NCI-H460 (cell line): ENCODE measurements at places on chromosomes 5 and 9.
A peak's percentile ranks its signal among the peaks of the same experiment; 100 is the strongest.

DNA sequence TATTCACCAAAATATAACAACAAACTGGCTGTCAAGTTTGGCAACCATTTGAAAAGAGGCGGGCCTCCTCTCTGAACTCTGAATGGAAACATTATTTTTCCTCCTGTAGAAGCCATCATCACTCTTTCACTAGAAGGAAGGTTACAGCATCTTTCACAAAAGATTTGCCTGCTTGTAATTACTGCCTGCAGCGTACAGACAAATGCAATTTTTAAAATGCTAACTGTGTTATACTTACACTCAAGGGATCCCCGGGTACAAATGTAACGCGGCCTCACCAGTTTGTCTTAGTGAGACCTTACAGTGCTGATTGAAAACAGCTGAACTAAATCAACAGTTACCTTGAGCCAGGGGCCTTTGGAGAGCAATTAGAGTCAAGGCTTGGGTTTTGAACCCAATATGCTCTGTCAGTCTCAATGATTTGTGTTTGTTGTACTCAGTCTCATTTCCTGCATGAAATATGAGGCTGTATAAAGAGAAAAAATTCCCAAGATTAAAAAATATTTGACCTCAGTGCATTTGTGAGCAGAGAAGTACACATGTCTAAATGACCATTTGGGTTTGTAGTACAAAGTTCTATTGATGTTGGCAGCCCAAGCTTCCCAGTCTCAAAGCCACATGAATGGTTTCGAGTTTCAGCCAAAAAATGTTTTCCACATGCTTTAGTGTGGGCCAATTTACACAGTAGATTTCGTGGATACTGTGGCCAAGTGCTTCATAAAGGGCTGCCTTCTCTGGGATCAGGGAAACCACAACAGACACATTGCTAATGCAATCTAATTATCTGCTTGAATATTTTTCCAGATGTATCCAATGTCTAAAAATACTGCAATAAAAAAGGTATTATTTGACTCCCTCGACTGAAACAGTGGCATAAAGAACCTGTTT is 500.0 kb downstream of the SPATA31D1 start:
- no peak for DNase-seq

DNA sequence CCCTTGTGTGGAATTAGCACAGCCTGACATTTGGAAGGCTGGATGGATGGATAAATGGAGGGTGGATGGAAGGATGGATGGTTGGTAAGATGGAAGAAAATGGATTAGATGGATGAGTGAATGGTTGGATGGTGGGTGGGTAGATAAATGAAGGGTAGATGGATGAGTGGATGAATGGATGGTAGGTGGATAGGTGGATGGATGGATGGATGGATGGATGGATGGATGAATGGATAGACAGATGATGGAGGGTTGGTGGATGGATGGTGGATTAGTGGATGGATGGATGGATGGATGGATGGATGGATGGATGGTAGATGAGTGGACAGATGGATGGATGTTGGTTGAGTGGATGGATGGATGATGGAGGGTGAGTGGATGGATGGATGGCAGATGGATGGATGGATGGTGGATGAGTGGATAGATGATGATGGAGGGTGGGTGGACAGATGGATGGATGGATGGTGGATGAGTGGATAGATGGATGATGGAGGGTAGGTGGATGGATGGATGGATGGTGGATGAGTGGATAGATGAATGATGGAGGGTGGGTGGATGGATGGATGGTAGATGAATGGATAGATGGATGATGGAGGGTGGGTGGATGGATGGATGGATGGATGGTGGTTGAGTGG is 175.6 kb upstream of the PPP1R26 start:
- no peak for DNase-seq

DNA sequence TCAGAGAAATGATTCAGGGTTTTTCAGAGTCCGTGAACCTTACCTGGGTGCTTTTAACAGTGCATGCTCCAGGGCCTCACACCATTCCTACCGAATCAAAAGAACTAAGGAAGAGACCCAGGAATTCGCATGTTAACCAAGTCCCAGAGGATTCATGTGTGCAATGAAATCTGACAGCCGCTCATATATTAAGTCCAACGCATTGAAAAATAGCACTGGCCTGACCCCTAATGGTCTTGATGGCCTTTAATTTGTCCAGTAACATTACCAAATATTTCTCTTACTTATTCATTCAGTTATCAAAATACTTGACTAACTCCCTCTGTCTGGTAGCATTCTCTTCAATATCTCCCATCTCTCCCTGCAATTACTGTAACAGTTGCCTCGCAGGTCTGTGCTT is 55.0 kb upstream of the MARCHF11 start:
- peak; percentile 5 for DNase-seq

- DNase-seq, result no peak
These were observed 99.8 kb downstream of the ZNF462 start for GRCh38 chr9:106962615-106963363.

DNA sequence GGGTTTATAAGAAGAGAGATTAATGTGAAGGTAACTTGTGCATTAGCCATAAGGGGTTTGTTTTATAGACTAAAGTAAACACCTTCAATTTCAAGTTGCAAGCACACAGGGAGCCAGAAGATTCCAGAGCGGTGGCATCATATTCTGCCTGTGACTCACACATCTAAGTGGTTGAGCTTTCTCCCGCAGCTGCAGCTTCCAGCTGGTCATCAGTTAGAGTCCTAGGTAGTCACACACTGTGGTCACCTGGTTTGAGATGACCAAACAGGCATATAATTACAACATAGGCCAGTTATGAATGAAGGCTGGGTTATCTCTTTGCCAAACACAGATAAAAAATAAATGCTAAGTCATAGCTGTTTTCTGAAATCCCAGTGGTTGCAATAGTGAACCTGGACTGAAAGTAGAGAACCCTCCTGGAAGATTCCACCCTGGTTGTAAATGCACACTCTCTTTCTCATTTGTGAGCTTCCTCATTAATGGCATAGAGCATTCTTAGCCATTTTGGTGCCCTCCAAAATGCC is 171.3 kb downstream of the GDNF start:
- DNase-seq, result peak; percentile 80

GRCh38 chr5:138985683-138986082 is 110.5 kb upstream of the LRRTM2 start:
- no peak for DNase-seq

DNA sequence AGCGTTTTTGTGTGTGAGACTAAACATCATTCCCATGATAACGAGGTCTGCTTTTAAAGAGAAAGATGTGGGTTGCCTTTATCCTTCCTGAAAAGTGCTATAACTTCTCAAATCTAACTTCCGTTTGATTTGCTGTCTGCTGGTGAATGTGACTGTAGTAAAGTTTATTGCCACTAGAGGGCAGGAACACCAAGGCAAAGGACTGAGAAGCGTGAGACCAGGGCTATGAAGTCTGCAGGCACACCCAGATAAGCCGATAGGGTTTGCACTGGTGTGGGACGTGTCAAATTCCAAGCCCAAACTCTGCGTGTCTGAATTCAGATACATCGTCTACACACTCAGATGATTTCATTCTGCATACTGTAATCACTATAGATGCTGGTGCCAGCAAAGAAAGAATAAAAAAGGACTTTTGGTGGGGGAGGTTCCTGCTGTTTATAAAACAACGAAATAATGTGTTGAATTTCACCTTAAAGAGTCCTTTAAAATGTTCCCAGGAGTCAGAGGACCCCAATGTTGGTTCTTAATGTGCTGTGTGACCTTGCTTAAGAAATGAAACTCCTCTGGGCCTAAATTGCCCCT is 87.2 kb downstream of the PTTG1 start:
- peak; percentile 68 for DNase-seq

DNA sequence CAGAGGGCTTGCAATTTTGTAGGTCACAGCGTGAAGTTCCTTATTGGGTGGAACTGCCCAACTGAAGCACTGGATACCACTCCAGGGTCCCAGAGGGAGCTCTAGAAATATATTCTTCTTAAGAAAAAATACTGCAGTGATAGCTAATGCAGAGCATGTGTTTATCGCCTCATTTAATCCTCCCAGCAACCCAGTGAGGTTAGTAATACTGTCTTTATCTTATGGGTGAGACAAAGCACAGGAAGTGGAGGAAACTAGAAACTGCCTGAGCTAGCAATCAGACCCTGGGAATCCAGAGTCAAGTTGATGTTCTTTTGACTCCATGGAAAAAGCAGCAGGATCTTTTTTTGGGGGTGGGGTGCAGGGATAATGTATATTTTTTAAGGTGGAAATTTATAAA is 153.3 kb downstream of the PJA2 start:
- no peak for DNase-seq

DNA sequence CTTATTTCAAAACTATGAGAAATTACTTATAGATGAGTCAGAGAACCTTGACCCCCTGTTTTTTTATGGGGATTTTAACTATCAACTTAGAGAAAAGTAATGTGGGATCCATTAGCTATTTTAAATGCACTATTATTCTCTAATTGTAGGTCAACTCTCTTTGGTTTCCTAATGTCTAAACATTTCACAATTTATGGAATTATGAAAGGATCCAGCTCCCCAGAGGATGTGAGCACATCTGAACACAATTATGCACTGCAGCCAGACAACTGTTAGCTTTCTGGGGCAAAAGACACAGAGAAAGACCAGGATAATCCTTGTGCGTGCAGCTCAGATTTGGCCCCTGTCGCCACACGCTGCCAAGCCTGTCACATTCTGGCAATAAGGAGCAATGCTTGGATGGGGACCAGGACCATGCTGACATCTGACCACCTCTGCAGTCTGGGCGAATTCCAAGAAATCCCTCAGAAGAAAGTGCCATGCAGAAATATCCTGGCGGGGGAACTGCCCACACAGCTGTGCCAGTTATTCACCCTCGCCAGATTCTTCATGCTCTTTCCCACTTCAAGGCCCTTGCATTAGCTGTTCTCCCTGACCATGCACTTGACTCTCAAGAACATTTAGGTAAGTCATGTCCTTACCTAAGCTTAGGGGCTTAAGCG is 22.2 kb upstream of the CMBL start:
- no peak for DNase-seq

GRCh38 chr9:18874069-18874468 is 158.9 kb downstream of the SAXO1 start:
- DNase-seq, result no peak

DNA sequence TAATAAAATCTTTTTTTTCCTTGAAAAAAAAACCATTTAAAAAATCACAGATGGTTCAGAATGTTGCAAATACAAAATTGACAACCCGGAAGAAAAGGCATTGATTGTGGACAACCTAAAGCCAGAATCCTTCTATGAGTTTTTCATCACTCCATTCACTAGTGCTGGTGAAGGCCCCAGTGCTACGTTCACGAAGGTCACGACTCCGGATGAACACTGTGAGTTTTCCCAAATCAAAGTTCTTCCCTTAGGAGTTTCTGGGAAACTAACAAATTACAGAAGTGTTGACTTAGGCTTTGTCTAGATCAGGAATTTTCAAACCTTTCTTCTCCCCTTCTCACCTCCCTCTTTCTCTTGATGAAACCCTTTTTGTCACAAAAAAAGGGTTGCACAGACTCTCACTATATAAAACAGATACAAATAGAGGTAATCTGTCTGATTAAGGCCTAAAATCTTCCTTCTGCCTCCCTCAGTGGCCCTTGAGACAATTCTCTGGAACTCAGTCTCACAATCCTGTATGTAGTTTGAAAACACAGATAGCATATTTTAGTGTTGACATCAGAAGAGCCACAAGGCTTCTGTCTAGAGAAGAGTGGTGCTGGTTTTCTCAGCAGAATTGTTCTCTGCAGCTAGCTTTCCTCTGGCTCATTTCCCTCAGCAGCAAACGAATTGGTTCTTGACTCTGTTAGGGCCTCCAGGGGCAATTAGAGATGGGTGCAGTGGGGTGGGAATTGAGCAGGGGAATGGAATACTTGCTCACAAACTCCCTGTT is 79.5 kb downstream of the OSMR start:
- no peak for DNase-seq

DNA sequence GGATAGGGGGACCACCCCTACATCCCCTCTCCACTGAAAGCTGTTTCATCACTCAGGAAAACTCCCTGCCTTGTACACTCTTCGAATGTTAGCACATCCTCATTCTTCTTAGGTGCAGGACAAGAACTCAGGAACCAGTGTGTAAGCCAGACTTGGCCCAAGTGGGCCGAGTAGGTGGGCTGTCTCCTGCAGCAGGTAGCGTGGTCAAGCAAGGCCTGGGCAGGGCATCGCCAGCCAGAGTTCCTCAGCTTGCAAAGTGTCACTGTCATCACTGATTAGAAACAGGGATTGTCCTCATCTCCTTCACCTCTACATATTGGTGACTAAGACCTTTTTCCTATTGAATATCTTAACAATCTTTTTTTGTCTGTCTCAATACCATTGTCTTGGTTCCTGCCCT is 22.3 kb downstream of the SMIM15 start:
- no peak for DNase-seq

GRCh38 chr5:100479079-100479688 is 56.0 kb upstream of the FAM174A start:
- peak; percentile 48 for DNase-seq

GRCh38 chr5:128237546-128237945 is 154.0 kb downstream of the SLC12A2 start:
- DNase-seq, result no peak

GRCh38 chr5:54313311-54314270 is 3.2 kb upstream of the ARL15 start:
- DNase-seq, result no peak

DNA sequence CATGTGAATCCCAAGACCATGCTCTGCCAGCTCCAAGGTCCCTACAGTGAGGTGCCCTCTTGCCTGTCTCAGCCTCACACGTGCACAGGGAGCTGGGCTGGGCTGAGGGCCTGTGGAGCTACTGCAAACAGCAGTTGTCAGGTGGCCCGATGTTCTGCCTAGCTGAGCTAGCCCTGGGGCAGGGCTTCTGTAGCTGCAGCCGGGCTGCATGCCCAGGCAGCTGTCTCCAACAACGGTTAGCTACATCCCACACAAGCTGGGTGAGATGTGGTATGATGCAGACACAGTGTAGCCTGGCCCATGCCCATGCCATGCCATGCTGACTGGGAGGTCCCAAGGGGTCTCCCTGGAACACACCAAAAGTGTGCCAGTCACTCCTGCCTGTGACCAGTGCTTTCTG is 62.0 kb downstream of the MACROH2A1 start:
- DNase-seq, result no peak

DNA sequence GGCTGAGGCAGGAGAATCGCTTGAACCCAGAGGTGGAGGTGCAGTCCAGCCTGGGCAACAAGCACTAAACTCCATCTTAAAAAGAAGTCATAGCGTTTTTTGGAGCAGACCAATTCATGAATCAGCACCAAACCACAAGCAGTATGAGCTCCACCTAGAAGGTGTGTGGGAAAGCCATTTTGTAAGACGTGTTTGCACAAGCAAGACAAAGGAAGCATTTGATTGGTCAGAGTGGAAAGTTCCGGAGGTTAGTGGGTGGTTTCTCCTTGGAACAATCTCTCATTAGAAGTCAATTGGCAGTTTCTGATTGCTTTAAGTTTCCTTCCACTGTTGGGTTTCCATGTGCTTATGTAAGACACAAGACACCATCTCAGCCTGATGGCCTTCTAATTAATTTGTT is 5.0 kb downstream of the SRD5A1 start:
- DNase-seq, result no peak

DNA sequence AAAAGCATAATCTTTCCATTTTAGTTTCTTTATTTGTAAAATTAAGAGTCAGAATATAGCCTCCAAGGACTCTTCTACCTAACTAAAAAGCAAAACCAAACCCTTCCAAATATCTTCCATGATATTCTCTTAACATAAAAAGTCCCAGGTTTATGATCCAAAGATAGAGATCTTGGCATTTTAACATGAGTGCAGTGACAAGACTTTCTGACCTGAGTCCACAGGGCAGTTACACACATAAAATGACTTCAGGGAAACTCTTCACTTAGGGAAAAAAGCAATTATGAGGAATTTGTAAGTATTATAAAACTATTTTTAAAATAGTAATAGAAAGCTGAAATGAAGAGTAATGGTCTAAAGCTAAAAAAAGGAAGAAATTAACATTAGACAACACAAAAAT is 772.6 kb upstream of the DMAC1 start:
- no peak for DNase-seq
